ENCODE measurements at places on chromosomes 1 and 21.

GRCh38 chr1:175265091-175265490, 72.5 kb upstream of the KIAA0040 start:
- no peak for DNase-seq

DNA sequence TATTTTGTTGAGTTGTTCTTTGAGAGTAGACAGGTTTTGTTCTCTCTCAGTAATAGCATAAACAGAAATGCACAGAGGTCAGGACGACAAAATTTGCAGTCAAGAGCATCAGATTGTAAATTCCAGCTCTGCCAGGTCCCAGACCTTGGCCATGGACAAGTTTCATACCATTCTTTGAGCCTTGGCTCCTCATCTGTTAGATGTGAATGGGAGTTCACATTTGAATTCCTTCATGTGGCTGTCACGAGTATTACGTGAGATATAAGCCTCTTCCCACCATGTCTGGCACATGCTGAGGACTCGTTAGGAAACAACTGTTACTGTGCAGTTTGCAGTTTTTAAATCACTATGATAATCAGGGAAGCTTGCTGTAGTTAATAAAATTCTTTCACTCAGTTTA, 93.2 kb upstream of the KCTD3 start:
- no peak for DNase-seq

DNA sequence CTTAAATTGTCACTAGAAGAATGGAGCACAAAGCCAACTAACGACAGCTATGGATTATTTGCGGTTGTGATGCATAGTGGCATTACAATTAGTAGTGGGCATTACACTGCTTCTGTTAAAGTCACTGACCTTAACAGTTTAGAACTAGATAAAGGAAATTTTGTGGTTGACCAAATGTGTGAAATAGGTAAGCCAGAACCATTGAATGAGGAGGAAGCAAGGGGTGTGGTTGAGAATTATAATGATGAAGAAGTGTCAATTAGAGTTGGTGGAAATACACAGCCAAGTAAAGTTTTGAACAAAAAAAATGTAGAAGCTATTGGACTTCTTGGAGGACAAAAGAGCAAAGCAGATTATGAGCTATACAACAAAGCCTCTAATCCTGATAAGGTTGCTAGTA, 13.5 kb downstream of the USP1 start:
- no peak for DNase-seq

GRCh38 chr21:36560933-36561575, 81.1 kb upstream of the CLDN14 start:
- no peak for DNase-seq

GRCh38 chr1:110183642-110184167, 26.4 kb upstream of the KCNC4 start:
- no peak for DNase-seq

DNA sequence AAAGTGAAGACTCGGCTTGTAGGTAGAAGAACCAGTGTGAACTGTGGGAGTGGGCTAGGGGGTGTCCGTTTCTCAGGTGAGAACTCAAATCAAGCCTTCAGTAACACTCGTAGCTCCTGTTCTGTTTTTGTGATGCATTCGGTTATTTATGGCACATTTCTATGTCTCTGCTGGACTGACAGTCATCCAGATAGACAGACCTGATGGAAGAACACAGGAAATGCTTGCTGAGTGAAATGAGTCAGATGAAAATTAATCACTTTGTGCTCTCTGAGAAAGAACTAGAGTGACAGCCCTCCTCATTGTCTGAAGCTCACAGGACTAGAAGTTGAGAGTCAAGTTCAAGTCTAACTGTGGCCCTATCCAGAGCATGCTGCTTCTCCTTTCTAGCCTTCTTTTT, 360.1 kb upstream of the PLXNA2 start:
- no peak for DNase-seq

DNA sequence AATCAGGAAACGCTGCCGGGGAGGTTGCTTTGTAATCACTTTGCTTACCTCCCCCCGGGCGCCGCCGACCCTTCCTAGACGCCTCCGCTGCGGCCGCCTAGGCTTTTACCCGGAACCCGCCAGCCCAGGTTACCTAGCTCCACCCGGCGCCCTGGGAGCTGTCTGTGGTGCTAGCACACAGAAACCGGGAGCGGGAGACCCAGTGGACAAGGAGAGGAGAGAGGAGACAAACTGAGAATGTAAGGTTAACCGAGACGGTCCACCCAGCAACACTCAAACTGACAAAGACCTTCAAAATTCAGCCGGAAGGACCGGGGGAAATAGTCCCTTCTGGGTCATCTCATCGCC, 9.8 kb downstream of the BARHL2 start:
- no peak for DNase-seq

GRCh38 chr1:209937996-209938959, at the start of gene SYT14:
TSS of gene SYT14 (plus strand) at chr1:209938217. CDS start at chr1:209938265, 48 bp downstream.
- DNase-seq: no peak

DNA sequence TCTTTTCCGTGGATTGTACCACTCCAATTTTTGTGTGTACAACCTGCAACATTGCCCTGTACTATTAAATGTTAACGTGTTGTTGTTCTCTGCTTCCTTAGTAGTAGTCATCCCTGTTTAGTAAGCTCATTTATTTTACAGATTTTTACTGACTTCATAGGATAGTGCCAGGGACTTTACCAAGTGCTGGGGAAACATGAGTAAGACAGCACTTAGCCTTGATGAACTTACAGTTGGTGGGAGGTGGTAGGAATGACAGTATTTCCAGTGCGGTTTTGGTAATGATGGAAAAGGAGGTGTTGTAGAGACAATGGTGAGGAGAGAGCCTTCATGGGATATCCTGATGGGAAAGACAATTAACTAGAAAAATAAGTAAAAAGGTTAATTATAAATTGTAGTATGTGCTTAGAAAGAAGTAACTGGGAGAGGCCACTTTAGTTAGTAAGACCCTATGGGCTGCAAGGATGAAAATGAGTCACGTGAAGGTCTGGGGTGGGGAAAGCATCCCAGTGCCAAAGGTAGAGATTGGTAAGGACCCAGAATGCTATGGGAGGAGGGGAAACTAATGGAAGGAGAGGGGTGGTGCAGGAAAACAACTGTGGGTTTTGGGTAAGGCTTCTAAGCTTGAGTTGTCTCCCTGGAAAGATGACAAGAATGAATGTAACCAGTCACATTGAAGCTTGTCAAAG, 1.7 kb downstream of the RLF start:
- DNase-seq: no peak
